ENCODE measurements at places on chromosomes 6 and 20.
A peak's percentile ranks its signal among the peaks of the same experiment; 100 is the strongest.

- no peak for DNase-seq
Measured at GRCh38 chr6:128389820-128390534, 130.4 kb downstream of the PTPRK start.

- no peak for DNase-seq
Measured at GRCh38 chr6:140855520-140855919, 1277.2 kb upstream of the GJE1 start.

- no peak for DNase-seq
Measured at GRCh38 chr20:20499439-20499838, 131.5 kb downstream of the INSM1 start.

DNA sequence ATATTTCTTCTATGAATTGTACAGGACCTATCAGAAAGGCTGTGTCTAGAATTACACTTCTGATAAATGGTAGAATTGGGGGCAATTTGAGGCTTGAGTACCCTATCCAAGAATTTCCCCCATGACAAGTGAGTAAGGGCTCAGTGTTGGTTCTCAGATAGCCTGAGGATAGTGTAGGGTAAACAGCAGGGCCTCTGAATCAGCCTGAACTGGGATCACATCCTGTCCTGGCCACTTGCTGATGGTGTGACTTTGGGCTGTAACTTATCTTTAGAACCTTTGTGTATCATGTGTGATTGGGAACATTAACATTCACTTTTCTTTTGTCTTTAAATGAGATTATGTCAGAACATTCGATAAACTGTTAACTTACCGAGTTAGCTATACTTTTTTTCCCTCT lies 151.0 kb downstream of the CLIC5 start:
- DNase-seq = no peak

DNA sequence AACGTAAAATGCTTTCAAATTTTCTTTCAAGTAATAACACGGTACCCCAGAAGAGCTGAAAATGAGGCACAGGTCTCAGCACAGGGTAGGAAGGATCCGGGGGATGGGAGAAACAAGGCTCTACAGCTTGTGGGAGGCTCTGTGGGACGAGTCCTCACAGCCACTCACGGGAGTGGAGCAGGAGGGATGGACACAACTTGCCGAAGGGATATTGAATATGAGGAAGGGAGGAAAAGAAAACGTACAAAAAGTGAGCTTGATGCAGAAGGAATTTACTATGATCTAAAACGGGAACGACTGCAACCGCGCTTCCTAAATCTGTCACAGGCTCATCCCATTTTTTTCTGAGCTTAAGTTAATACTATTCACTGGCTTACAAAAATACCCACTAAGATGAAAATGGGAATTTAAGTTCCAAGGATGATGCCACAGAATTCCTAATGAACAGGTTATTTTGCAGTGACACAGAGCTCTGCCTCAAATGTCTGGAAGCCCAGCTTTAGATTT lies 72.9 kb downstream of the FYN start:
- no peak for DNase-seq

GRCh38 chr6:148967541-148967956 lies 220.7 kb downstream of the UST start:
- DNase-seq = no peak

- no peak for DNase-seq
Measured at GRCh38 chr20:17808357-17808756, 108.6 kb downstream of the BANF2 start.

GRCh38 chr20:47334022-47334551 lies 22.4 kb downstream of the ZMYND8 start:
- DNase-seq = no peak

- no peak for DNase-seq
Measured at GRCh38 chr6:17278289-17279063, 2.7 kb upstream of the RBM24 start.

GRCh38 chr20:58868795-58869194 lies 16.3 kb downstream of the GNAS start:
- DNase-seq = no peak

GRCh38 chr6:121666814-121667213 lies 231.4 kb downstream of the GJA1 start:
- DNase-seq = no peak

GRCh38 chr6:168165373-168165772 lies 86.4 kb upstream of the FRMD1 start:
- no peak for DNase-seq

GRCh38 chr6:153525998-153526397 lies 394.9 kb upstream of the RGS17 start:
- no peak for DNase-seq

DNA sequence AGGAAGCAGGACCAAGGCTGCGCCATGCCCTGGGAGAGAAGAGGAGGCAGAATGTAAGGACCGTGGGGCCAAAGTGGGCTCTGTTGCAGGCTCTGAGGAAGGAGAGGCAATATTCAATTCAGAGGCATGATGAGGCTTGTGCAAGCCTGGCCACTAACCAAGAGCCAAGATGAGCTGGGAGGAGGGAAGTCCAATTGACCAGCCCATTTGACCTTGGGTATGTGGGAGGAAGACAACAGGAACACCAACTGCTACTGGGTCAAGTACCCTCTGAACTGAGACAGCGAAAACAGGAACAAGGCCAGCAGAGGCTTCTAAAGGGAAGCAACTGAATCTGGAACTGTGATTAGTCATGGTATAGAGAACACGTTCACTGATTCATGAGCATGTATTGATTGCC lies 779.6 kb downstream of the MAFB start:
- no peak for DNase-seq

- DNase-seq = peak; percentile 23
Measured at GRCh38 chr6:33914645-33915044, 110.8 kb upstream of the MLN start.

- DNase-seq = no peak
Measured at GRCh38 chr20:24331939-24332338, 137.5 kb upstream of the SYNDIG1 start.

DNA sequence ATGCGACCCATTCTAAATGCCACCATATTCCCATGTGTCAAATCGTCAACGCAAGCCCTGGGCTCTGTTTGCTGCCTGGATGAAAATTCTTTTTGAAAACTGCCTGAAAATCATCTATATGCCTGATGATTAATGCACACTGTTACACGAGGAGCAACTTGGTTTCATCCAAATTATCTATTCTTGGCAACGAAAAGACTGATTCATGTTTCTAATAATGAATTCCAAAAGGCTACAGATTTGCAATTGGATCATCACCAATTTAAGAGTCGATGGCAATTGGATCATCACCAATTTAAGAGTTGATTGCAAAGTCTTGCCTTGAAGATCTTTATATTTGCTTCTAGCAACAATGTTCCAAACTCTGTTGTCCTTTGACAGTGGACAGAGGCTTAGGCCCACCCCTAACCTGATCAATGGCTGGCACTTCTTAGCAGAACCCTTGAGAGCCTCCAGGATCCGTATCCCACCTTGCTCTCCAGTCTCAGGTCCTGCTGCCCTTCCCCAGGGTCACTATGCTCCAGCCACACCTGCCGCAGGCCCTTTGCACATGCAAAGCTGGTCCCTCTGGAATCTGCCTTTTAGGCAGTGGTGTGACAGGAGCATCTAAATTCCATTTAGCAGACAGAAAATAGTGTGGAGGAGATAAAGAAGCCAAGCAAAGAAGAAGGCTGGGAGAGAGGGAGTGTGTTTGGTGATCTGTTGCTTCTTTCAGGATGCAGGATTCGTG lies 460.9 kb upstream of the SULF2 start:
- no peak for DNase-seq

DNA sequence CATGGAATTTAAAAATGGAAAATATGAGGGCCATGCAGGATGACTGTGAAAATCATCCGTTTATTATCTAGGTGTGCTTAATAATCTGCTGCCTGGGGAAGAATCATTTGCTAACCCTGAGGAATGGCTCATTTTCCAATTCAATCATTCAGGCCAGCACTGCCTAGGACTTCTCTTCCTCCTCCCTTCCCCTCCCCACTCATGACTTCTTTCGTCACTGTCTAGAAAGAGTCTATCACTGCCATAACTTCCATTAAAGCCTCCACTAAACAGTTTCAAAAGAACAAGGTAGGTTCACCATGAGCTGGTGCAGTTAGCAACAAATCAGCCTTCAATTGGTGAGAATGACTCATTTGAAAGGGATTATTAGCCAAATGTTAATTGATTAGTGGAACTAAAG lies 43.9 kb downstream of the TSHZ2 start:
- no peak for DNase-seq

DNA sequence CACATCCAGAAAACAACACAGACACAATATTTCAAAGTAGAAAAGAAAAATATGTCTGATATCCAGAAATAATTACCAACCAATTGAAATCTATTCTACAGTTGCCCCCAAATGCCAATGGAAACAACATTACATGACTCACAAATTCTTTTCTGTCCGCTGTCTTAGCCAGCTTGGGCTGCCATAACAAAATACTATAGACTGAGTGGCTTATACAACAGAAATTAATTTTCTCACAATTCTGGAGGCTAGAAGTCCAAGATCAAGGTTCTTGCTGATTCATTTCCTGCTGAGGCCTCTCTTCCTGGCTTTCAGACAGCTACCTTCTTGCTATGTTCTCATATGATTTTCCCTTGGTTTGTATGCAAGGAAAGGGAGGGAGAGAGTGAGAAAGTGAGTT lies 698.1 kb downstream of the DHX35 start:
- DNase-seq = no peak

- no peak for DNase-seq
Measured at GRCh38 chr6:106490030-106490429, 129.5 kb downstream of the CRYBG1 start.

DNA sequence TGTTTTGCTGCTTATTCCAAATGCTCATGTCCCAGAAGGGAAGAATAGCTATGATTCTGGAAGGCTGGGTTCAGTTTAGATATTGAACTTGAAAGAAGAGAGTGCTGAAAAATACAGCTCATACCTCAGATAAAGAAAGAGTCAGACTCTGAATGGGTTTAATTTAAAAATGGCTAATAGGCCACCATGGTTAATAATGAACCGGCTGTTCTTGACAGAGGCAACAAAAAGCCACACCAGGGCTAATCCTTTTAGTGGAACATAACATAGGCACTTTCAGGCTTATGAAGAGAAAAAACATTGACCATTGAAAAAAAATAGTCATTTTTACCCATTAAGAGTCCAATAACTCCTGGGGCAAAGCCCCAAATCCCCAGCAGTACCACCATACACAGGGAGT lies 59.4 kb downstream of the TNFRSF21 start:
- DNase-seq = no peak

GRCh38 chr6:146200176-146200575 lies 171.3 kb downstream of the GRM1 start:
- DNase-seq = no peak

DNA sequence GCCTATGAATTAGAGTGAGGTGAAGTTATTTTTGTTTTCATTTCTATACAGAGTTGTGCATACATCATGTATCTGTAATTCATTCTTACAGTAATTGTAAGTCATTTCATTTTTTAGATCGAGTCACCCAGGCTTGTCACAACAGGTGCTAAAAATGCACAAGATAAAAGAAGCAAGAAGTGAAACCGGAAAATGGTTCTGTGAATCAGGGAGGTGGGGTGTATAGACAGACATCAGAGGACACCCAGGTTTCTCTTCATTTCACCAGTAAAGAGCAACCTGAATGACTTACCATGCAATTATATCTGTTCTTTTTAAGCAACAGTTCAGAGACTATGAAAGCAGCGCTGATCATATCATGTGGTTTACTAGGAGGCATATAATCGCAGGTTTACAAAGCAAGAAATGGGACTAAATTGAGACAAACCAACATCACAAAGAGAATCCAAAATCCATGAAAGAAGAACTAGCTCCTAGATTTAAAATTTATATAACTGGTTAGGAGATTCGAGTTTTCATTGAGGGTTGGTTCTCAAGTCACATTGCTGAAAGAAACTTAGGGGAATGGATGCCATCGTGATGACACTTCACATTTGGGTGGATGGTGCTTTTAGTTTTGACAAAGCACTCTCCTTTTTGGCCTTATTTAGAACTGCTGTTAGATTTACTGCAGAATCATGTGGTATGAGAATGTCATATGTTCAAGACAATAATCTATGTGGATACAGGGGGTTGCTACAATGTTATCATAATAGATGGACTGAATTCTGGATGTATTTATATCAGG lies 27.9 kb upstream of the TBC1D7 start:
- no peak for DNase-seq

DNA sequence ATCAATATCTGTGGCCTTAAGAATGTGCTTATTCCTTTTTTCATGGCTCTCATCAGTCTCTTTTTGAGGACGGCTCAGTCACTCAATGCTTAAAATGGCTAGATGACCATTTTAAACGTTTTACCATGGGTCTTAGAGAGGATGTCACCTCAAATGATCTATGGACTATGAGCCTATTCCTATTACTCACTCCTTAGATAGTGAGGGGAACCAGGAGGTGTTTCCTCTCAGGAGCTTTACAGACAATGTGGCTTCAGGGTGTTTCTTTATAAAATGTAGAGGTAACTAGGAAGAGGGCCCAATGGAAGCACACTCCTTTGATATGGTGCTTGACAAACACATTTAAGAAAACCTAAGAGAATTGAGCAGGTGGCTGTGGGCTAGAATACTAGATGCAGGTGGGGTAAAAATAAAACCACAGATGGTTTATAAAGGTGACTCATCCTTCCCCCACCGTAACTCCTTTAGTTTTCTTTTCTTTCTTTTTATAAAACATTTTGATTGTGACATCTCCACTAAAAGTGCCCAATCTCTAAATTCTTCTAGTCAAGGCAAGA lies 1.5 kb upstream of the TMEM200A start:
- no peak for DNase-seq

- no peak for DNase-seq
Measured at GRCh38 chr6:127939442-127940066, 38.7 kb upstream of the THEMIS start.

DNA sequence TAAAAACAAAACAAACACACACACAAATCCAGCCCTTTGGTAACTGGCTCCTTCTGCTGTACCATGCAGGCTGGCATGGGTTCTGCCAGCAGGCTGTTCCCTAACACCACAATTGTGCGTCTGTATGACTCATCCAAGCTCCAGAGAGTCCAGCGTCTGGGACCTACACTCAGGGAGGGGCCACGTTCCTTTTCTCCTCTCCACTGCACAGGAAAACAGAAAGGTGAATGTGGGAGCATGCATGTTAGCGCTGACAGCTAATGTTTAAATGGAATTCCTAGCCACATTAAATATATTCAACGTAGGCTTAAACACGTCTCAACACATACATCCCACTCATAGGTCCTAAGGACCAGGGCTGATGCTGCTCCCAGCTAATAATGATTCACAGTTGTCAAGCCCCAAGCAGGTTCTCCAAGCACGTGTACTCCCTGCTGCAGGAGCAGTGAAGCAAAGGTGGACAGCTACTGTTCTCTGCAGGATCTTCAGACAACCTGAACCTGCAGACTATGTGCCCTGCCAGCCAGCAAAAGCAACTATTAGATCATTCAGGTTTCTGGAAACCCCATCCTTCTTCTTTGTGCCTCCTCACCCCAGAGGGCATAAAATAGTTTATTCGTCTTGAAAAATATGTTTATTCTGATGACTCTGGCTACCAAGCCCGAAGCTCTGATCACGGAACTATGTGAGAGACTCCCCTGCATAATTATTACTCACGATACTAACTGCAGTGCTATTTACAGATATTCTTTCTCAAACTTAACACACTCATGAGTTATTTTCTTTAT lies 20.9 kb downstream of the MAP1LC3A start:
- no peak for DNase-seq
